ENCODE measurements at places on chromosomes 4 and X.

DNA sequence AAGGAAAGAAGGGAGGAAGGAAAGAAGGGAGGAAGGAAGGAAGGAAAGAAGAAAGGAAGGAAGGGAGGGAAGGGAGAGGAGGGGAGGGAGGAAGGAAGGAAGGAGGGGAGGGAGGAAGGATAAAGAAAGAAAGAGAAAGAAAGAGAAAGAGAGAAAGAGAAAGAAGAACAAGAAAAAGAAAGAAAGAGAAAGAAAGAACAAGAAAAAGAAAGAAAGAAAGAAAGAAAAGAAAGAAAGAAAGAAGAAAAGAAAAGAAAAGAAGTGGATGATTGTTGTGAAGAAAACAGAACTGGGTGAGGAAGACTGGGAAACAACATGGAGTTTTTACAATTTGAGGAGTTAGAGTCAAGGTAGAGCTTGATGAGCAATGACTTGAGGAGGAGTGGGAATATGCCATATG is 78.0 kb downstream of the EIF4E start:
- no peak for DNase-seq

DNA sequence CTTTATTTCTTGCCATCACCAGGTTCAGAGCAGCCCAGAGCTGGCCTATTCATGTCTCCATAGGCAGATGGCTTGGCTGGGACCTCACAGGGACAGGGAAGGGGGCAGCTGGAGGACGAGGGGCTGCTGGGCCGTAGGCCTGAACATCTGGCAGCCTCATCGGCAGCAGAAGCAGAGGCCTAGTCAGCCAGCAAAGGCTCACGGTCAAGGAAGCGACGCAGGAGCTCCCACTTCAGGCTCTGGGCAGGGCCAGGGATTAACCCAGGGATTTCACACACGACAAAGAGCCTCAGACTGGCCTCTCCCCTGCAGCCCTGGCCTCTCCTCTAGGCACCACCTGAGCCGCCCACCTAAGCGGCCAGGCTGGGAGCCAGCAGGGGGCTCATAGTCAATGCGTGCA is 46.0 kb upstream of the MAN2B2 start:
- DNase-seq = no peak

DNA sequence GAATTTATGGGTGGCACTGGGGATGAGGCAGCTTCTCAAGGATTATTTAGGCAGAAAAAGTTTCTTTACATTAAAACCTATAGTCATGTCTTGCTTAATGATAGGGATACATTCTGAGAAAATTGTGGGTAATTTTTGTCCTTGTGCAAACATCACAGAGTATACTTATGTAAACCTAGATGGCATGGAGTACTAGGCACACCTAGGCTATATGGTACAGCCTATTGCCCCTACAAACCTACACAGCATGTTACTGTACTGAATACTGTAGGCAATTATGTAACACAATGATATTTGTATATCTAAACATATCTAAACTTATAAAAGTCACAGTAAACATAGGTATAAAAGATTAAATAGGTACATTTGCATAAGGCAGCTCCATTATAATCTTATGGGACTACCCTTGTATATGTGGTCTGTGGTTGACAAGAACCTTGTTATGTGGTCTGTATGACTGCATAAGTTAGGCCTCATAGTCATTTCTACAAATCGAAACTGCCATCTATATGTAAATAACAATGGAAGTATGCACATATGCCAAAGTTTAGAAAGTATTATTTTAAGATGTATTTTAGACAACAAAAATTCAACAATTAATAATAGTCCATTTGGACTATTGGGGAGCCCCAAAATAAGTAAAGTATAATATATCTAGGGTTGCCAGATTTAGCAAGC is 87.3 kb downstream of the CFAP299 start:
- DNase-seq = no peak

DNA sequence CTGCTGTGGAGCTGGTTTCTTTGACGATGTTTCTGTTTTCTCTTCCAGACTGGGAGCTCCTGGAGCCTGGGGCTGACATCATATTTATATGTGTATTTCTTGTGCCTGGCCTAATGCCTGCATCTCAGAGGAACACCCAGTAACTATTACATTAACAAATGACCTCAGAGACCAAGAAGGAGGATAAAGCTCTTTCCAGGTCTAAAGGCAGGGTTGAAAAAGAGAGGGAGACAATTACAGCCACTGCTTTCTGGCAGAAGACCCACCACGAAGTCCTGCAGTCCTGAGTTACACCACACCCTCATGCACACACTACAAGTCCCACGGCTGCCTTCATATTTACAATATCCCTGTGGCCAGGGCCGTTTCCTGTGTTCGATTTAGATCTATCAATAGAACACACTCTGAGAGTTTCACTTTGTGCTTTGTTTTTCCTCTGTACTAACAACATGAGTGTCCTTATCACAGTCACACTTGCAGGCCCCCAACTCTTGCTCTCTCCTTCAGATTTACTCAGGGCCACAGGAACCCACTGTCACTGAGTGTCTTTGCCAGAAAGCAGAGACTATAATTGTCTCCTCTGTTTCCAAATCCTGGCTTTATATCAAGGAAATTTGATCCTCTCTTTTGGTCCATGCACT is 535.5 kb downstream of the MID1IP1 start:
- no peak for DNase-seq

DNA sequence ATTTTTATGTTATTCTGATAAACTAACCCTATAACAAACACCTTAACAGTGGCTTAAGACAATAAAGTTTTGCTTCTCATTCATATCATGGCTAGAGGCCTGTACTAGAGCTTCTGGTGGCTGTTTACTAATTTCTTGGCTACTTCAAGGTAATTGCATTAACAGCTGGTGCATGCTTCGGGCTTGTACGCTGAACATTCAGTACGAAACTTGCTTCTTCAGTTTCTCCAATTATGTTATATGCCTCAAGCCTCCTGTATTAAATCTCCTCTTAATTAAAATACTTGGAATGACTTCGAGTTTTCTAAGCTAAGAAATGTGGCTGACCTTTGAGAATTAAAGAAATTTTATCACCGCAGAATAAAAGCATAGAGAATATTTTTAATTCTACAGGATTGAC is 138.9 kb upstream of the TRAM1L1 start:
- DNase-seq = no peak
